ENCODE measurements at places on chromosomes 13 and 19. TPM values are rescaled to one million over a fixed set of nuclear protein-coding genes. Genes with fewer than 3 reads are reported as not detected.
A peak's percentile ranks its signal among the peaks of the same experiment; 100 is the strongest.

The TNNT1 gene
- total RNA-seq, result 15.9 TPM

The TPT1 gene
- total RNA-seq, result 2,644 TPM

DNA sequence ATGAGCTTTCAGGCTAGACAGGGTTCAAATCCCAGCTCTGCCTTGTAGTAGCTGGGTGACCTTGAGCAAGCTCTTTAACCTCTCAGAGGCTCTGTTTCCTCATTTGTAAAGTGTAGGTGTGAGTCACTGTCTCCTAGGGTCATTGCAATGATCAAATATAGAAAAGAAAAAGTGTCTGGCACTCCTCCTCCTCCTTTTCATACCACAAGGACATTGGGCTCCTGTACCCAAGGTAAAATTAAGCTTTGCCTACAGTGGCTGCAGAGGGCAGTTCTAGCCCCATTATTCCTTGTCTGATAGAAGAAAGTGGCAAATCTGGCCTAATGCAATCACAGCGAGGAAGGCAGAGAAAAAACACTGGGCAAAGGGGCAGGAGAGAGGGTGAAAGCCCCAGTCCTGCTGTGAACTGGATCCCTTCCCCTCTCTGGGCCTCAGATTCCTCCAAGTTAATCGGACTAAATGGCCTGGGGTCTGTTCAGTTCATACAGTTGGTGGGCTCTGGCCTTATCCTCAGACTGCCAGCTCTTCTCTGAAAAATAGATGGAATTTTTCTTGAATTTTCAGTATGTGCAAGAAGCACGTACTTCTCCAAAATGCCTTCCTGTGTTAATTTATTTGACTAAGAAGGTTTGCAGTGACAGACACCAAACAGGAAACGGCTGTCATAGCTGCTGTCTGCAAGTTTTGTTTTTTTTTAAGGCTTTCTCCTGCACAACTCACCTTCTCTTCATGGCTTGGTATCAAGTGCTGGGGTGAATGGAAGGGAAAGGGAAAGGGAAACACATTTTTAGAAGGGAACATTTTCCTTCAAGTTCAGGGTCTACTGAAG, 35.3 kb downstream of the RGCC start:
- DNase-seq, result no peak

DNA sequence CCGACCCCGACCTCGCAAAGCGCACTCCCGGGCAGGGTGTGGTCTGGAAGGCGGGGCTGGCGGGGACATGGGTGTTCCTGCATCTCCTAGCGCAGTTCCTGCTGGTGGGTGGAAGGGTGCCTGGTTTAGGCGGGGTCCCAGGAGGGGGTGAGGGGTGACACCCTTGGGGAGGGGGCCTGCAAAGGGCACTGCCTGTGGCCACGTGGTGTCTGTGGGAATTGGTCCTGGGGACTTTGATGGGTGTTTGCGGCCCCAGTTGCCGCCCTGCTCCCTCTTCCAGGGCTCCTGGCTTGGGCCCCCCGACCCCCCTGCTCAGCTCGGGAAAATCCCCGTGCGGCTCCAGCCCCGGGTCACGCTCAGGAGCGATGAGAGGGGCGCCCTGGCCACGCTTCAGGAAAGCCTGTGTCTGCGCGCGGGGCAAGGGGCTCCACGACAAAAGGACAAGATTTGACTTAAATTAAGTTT, 19.1 kb downstream of the WTIP start:
- DNase-seq, result peak; percentile 54

GRCh38 chr19:30091856-30092255, 149.8 kb downstream of the URI1 start:
- no peak for DNase-seq

- DNase-seq, result no peak
Measured at GRCh38 chr13:88602786-88603777, 931.9 kb downstream of the SLITRK5 start.

DNA sequence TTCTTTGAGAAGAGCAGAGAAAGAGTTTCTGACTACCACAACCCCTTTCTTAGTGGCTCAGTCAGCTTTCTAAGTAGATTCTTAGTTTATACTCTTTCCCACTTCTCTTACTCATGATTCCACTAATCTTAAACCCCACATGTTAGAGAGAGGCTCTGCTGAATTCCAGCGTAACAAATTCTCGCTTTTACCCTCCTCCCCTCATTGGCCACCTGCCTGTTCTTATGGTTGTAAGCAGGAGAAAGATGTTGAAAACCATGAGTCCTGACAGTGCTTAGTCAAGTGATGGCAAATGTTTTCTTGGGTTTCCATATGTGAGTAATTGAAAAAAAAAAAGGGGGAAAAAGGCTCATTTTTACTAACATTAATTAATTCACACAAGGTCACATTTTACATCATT, 125.9 kb downstream of the ZDHHC20 start:
- no peak for DNase-seq

- no peak for DNase-seq
Measured at GRCh38 chr13:46171217-46171616, 10.8 kb downstream of the LCP1 start.

- no peak for DNase-seq
Measured at GRCh38 chr13:35473802-35474201, 2.7 kb downstream of the MAB21L1 start.

DNA sequence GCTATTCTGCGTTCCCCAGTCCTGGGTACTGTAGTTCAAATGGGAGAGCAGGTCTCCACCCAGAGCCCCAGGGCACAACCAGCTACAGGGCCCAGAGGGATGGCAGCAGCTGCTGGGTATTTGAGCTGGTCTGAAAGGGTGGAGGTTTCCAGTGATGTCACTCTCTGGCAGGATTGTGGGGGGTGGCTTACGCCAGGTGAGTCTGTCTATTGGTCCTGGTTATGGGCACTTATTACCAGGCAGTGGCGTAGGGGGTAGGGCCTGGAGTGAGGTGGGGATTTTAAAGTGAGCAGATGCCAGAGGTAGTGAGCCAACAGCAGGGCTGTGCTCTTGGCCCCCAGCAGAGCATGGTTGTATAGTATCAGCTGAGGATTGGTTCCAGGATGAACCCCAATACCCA, 6.2 kb downstream of the RPS19 start:
- no peak for DNase-seq

GRCh38 chr19:10568062-10568825, 535 bp downstream of the CDKN2D start:
- peak; percentile 80 for DNase-seq

- DNase-seq, result no peak
Measured at GRCh38 chr13:19767966-19768365, 14.8 kb downstream of the PSPC1 start.

DNA sequence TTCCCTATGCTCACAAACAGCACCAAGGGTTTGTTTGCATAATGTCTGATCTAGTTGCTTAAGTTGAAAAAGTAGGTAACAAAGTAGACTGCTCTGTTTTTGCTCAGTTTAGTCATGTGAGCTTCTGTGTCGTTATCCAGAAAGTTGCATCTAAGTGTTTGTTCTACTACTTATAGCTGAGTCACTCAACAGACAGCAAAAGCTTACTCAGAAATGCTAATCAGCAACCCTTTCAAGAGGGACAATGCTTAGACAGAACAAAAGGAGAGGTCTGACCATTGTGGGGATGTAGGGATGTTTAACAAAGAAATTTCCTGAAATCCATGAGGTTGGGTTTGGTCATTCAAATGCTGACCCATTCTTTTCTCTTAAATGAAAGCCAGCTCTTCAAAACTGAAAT, 106.4 kb downstream of the ATP8A2 start:
- DNase-seq, result no peak

DNA sequence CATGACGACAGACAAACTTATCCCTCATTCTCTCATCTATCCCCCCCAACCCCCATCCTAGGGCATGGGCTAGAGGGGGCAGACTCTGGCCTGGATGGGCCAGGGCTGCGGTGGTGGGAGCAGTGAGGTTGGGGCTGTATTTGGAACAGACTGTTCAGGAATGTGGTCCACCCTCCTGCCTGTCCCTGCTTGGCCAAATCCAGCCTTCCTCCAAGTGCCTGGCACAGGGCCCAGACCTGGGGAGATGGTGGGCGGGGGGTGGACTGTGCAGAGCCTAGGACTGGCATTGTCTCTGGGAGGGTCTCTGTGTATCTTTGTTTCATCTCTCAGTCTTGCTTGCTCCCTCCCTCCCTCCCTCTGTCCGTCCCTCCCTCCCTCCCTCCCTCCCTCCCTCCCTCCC, 14.2 kb downstream of the EGLN2 start:
- no peak for DNase-seq

DNA sequence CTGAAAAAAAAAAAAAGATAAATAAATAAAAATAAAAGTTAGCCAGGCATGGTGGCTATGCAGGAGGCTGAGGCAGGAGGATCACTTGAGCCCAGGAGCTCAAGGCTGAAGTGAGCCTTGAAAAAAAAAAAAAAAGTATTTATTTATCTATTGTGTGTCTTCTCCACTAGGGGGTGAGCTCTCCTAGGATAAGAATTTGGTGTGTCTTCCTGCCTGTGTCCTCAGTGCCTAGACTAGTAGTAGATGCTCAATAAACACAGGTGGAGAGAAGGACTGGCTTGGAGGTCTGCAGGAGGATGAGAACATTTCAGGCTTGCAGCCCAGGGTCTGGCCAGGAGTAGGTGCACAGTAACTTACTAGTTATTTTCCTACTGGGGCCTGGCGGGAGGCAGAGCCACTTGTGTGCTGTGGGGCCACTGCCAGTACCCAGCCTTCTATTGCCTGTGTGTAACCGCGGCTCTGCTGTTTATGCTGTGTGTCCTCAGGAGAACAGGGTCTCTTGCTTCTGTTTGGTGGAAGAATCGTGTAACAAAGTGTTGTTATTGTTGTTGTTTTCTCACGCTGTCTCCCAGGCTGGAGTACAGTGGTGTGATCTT, 5.4 kb downstream of the LMTK3 start:
- no peak for DNase-seq

DNA sequence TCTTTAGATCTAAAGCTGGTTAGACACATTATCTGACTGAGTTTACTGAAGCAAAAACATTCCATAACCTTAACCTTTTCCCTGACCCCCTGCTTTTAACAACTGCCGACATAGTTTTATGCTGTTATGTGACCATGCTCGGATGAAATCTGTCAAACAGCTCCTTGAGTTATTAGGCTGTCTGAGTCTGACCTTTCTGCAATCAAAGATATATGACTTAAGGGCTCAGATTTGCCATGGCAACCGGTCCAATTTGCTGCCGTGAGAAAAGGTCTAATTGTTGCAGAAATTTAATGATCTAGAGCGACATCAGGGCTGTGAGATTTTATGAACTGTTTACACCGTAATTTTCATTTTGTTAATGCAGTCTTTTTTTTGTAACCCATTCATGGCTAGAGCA, 61.8 kb downstream of the URI1 start:
- no peak for DNase-seq

- no peak for DNase-seq
Measured at GRCh38 chr19:5537870-5538269, 29.9 kb downstream of the TINCR start.

DNA sequence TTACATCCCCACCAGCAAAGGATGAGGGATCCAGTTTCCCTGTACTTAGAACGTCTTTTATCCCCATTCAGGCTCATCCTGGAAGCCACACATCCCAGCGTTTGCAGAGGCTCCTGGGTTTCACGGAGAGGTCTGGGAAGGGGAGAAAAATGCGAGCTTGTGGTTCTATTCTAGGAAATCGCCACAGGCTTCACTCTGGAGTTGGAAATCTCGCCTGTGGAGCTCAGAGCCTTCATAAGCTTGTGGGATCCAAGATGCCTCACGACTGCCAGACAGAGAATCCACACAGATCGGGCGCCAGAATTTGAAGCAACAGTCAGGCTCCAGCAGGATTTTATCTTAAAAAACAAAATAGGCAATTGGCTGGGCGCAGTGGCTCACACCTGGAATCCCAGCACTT, 157.9 kb downstream of the PTPRS start:
- no peak for DNase-seq

DNA sequence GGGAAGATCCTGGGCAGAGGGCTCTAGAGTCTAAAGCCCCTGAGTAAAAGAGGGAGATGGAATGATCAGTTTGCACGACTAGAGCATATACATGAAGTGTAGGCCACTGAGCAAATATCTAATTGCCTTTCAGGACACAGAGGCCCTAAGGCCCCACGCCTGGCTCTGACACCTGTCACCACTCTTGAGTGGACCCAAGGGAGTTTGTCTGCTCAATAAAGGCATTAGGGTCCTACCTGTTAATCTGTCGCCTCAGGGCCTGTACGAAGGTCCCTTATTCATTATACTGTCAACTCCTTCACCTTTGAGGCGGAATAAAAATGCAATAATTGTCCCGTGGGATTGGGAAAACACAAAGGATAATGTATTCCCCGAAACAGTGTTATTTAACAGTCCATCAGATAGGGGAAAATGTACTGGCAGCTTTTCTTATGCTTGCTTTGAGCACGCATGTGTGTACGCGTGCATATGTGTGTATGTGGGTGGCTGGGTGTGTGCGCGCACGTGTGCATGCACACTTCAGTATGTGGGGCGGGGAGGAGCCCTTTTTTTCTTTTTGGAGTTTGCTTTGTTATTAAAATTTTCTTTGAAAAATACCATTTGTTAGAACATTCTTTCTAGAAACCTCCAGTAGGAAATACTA, 161.8 kb upstream of the SERP2 start:
- DNase-seq, result no peak

- DNase-seq, result no peak
Measured at GRCh38 chr13:21058361-21058760, 3.0 kb downstream of the LATS2 start.

GRCh38 chr13:27474751-27475268, 24.4 kb upstream of the MTIF3 start:
- DNase-seq, result no peak
